ENCODE measurements at places on chromosomes 1 and 21.

DNA sequence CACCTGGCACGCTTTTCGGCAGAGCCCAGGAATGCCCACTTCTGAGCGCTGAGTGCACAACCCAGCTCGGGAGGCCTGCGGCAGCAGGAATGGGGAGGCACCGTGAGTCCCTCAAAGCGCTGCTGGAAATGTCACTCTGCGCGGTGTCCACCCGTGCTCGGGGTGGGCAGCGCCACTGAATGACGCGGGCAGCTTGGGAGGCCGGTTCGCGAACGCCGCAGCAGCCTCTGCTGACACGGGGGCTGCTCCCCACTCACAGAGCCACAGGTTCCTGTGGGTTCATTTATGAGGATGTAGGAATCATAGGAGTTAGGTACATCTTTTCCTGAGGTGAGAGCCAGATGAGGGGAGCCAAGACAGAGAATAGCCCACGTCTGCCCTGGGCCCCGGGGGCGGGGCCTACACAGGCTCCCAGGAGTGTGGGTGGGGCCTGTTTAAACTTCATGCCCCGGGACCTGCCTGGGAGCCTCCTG, 146.7 kb upstream of the COL6A1 start:
- no peak for DNase-seq

GRCh38 chr1:167158111-167158812, 62.4 kb upstream of the POU2F1 start:
- DNase-seq, result no peak

GRCh38 chr21:46215436-46216131, 13.0 kb downstream of the LSS start:
- DNase-seq, result no peak

- no peak for DNase-seq
Observed at GRCh38 chr1:208333676-208334075, 89.5 kb upstream of the PLXNA2 start.

GRCh38 chr1:213973129-213973528, 14.6 kb upstream of the PROX1 start:
- DNase-seq, result no peak

DNA sequence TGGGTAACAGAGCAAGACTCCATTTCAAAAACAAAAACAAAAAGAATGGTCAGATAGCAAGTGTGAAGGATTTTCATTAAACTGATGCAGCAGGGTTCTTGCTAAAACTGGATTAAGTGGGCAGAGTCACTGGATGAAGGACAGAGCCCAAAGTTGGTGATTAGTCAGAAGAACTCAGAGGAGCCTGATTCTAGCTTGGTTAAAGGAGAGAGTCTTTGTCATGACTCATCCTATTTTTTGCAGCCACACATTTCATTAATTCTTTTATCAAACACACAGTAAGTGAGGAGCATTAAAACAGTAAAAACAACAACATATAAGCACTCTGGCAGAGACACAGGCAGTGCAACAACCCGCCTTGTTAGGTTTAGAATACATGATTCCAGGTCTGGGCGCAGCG, 56.0 kb upstream of the EDARADD start:
- DNase-seq, result no peak

- DNase-seq, result no peak
Observed at GRCh38 chr1:2189459-2190425, 4.8 kb downstream of the FAAP20 start.

- DNase-seq, result peak; percentile 12
Observed at GRCh38 chr1:168709405-168710363, 19.3 kb downstream of the DPT start.

- DNase-seq, result no peak
Observed at GRCh38 chr1:56064705-56065104, 514.7 kb downstream of the PLPP3 start.

DNA sequence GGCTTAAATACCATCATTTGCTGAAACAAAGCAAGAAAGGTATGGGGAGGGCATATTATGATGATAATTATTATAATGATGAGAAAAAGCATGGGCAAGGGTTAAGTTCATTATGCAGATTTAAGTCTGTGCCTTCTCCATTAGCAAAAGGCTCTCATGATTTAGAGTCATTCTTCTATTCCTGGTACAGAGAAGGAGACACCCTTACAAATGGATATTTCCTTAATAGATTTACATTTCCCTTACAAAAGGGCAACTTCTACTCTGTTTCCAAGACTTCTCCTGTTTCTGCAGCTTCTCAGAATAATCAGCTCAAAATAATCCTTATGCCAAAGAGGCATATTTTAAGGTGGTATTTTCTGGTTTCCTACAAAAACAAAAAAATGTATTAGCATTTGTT, 121.1 kb upstream of the CAMK1G start:
- DNase-seq, result no peak

DNA sequence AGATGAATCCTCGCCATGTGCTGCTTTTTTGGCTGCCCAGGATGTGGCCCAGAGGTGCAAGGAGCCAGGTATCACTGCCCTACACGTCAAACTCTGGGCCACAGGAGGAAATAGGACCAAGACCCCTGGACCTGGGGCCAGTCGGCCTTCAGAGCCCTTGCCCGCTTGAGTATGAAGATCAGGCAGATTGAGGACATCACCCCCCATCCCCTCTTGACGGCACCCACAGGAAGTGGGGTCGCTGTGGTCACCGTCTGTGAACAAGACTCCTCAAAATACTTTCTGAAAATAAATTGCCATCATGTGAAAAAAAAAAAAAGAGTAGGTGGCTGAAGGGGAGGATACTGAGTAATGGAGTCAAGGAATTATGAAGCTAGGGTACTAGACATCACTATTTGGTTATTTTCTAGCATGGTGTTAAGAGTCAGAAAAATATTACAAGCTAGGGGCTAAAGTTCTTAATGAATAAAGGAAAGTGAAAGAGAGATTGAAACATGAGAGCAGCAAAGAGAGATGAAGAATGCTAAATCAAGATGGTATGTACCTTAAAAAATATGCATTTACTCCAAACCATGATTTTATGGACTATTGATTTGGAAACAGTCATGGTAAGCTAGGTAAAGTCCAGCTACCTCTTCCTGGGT, 84.9 kb downstream of the CLEC20A start:
- no peak for DNase-seq

Data from Panc1 (cell line).